Small intestine (tissue), 16 donors: ENCODE measurements at places on chromosomes 6 and 20. TPM values are rescaled to one million over a fixed set of nuclear protein-coding genes. Genes with fewer than 3 reads are reported as not detected.

Gene C4B
- 87.6 TPM for polyA plus RNA-seq

GRCh38 chr6:122042380-122042779 is 357.1 kb upstream of the HSF2 start:
- DNase-seq, result no peak

DNA sequence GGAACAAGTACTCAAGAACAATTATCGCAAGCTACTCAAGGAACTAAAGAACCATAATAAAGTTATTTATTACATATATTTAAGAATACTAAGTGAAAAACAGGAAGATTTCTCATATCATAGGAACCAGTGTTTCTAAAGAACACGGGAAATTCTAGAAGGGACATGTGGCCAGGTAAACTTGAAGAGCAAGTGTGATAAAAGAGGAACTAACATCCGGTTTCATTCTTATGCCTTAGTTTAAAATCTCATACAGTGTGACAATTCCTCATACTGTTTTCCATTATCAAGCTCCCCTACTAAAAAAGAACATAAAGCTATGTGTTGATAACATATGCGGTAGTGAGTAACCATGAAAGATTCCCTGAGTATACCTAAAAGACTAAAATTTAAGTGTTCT is 163.5 kb upstream of the SHLD1 start:
- DNase-seq, result no peak

DNA sequence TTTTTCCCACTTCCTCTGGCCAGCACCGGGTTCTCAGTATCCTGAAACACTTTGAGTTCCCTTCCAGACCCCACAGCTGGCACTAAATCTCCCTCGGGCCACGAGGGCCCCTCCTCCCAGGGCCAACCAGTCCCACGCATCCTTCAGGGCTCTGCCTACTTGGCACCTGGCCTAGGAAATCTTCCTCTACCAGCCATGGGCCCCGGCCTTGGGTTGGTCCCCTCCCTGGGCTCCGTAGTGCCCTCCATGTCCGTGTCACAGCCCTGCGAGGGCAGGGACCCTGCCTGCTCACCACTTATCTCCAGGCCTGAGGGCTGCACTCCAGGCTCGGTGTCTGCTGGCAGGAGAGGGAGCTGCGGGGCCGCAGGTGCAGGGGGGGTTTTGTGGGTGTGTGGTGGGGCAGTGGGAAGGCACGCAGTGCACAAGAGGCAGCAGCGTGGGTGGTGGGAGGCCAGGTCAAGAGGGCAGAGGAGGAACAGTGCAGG is 48.8 kb upstream of the CDH22 start:
- no peak for DNase-seq
